Uterus (tissue), 4 donors: ENCODE measurements at places on chromosomes 12 and 14.
A peak's percentile ranks its signal among the peaks of the same experiment; 100 is the strongest.

DNA sequence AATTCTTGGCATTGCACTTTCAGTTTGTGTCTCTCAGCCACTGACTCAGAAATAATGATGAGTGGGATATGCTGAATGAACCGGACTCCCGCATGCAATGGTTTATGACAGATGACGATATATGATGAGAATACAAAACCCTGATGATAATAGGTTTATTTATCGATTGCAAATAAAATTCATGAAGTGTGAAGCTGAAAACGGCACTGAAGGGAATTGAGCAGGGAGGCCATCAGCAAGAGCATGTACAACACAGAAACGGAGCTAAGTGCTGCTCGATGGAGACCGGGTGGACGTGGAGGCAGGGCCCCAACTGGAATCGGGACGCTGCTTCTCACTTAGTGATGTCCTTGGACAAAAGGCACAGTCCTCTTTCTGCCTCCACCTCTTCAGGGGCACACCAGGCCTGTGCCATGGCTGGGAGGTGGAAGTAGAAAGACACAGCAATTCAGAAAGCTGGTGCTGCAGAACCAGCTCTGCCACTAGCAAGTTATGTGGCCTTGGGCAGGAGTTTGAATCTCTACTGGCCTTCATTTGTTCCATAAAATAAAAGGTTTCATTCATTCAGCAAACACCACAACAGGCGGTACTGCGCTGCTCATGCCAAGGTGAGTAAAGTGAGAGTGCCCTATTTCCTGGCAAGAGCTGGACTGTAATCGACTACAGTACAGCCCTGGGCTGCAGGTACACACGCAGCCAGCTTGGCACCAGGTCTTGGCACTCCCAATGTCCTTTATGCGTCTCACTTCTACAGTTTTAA, 117.0 kb downstream of the EGLN3 start:
- DNase-seq = no peak

GRCh38 chr14:22713631-22713950, 52.9 kb upstream of the OXA1L start:
- DNase-seq = no peak

GRCh38 chr14:103716091-103716801, 636 bp downstream of the ZFYVE21 start:
- peak; percentile 53 for DNase-seq

GRCh38 chr12:997505-997904, 6.5 kb downstream of the ERC1 start:
- DNase-seq = no peak

DNA sequence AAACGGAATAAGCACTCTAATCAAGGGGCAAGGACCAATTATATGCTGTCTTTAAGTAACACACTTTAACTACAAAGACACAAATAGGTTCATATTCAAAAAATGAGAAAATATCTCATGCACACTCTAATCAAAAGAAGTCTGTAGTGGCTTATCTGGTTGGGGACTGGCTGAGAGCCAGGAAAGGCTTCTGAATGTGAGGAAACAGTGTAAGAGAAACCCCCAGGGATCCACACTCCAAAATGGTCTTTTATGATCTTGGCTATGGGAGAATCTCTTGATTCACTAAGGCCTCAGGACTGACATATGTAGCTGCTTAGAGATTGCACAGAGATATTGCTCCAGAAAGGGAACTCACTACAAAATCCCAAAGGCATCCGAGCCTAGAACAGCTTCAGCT, 10.3 kb downstream of the CTSG start:
- no peak for DNase-seq

DNA sequence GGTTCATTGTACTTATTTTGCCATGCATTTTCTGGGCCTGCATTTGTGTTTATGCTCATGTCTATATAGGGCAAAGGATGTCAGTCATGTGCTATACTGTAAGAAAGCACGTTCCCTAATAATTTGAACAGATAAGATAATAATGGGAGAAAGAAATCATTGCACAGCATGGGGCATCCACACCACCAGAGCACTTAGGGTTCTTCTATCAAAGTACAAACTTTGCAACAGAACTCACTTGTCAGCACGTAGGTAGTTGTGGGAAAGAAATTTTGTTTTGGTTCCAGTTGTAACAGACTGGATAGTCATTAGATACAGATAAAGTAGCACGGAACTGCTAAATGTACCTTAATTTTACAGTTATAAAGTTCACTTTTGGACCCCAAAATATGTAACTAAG, 10.1 kb downstream of the PPP1CC start:
- no peak for DNase-seq
